Left lobe of liver (tissue), 2 donors: ENCODE measurements at places on chromosomes 7 and 10. TPM values are rescaled to one million over a fixed set of nuclear protein-coding genes. Genes with fewer than 3 reads are reported as not detected.

The TBC1D12 gene
- total RNA-seq: 4.5 TPM

The PAPOLB gene
- total RNA-seq: not detected

The WEE2 gene
- total RNA-seq: not detected

The SPRN gene
- total RNA-seq: 0.18 TPM

GRCh38 chr10:119025336-119025735 is 4.2 kb upstream of the NANOS1 start:
- peak; percentile 61 for DNase-seq

- no peak for DNase-seq
Measured at GRCh38 chr10:74883428-74883827, 57.0 kb downstream of the KAT6B start.

DNA sequence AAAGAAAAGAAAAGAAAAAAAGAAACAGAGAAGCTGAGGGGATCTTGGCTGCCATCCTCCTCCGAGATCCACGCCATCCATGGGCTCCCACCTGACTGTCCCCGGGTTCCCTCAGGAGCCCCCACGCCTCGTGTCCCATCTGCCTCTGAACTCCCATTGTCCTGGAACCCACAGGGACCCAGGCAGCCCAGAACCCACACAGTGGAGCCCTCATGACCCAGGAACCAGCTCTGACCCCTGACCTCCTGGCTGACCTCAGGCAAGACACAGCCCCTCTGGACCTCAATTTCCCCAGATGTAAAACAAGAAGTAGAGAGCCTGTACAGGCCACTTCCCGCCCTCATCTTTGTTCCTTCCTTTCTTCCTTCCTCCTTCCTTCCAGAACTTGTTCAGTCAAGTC is 40.4 kb downstream of the RASGEF1A start:
- peak; percentile 28 for DNase-seq
